Kidney tubule cell (primary cell): ENCODE measurements at places on chromosomes 16 and 17.
A peak's percentile ranks its signal among the peaks of the same experiment; 100 is the strongest.

DNA sequence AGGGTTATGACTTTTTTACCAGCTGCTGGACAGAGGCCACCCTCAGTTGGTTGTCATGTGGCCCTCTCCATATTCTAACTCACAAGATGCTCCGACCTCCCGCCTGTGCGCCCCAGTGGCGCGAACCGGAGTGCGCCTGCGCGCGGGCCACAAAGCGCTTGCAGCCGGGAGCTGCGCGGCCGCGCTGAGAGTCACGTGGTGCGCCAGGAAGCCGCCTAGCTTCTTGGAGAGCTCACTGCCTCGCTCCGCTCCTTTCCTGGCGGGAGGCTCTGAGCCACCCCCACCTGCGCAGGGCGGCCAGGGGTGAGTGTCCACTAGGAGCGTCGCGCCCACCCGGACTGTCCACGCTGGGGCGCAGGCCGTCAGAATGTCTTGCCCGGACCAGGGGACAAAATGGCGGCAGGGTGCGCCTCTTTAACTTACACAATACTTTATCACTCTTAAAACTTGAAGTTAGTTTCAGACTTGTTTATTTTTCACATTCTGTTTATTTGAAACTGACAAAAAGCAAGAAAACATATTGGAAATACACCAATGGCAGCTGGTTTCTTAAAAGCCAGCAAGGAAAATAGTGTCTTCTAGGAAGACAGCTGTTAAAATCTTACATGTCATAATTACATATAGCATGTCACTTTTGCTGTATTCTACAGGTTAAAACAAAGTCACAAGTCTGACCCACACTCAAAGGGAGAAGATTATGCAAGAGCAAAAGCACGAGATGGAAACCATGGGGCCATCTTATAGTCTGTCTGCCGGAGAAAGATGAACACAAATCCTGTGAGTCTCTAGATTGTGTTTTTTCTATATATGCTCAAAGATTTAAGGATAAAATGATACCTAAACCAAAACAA lies 357.9 kb downstream of the CNTNAP4 start:
- DNase-seq: no peak

- no peak for DNase-seq
Observed at GRCh38 chr17:41583137-41584127, 3.3 kb downstream of the KRT14 start.

GRCh38 chr17:51270636-51271035 lies 10.3 kb downstream of the UTP18 start:
- DNase-seq: no peak

DNA sequence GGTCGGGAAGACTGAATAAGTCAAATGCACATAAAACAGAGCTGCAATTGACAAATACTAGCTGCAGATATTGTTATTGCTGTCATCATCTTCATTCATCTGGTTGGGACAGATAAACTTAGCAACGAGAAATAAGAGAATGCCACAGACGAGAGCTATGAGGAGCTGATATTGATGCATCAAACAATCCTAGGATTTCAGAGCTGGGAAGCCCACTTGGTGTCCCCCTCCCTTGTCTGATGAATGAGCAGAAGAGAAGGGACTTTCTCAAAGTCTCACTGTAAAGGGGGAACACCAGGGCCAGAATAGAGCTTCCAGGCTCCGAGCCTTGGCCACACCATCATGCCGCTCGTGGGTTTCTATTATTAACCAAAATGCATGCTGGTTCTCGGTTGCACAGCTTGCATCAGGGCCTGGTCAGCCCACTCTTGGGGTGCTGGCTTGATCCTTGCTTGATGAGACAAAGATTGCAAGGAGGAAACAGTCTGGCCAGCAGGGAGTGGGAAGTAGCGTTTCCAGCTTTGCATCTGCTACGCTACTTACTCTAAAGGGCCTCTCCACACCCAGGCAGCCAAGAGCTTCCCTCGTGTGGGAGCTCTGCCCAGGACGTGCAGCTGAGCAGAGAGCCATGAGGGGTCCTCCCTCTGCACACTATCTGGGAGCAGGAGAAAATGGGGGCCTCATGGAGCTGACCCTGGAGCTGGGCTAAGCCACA lies 28.4 kb upstream of the EMP2 start:
- DNase-seq: no peak

GRCh38 chr16:11224894-11225676 lies 30.9 kb downstream of the SOCS1 start:
- no peak for DNase-seq

- peak; percentile 13 for DNase-seq
Observed at GRCh38 chr16:4795181-4795827, at the start of gene SMIM22. SMIM22 (plus strand) TSS chr16:4795369; CDS start chr16:4795735, 366 bp downstream.

DNA sequence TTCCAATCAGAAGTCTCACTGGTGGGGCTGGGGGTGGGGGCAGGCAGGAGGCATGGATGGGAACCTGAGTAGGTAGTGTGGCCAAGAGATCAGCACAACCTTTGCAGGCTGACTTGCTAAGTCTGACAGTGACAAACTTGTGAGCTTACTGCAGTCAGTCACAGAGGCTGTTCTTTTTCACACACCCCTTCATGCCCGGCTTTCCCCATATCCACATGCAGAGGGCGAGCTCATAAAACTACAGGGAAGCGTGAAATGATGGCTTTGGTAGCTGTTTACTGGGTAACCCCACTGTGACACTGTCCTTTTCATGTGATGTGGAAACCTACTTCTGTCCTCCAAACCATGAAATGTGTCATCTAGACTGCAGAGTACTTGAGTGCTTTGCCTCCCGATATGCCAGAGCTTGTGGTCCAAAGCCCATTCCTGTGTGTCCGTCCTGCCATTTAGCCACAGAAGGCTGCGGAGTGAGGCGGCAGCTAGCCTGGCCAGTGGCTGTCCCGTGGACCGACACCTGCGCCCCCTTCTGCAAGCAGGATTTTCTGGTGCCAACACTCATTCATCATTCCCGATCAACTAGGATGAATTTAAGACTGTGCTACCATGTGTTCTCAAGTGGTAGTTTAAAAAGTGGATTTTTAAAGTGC lies 9.8 kb downstream of the GEMIN4 start:
- no peak for DNase-seq
